ENCODE measurements at places on chromosomes 5 and 9. TPM values are rescaled to one million over a fixed set of nuclear protein-coding genes. Genes with fewer than 3 reads are reported as not detected.
A peak's percentile ranks its signal among the peaks of the same experiment; 100 is the strongest.

Gene EFNA5
- not detected for total RNA-seq

Gene NRARP
- 2.1 TPM for total RNA-seq

Gene SLC1A3
- 0.16 TPM for total RNA-seq

Gene PCDHGA12
- 0.07 TPM for total RNA-seq

Gene CDH9
- not detected for total RNA-seq

Gene SLC23A1
- total RNA-seq = 0.43 TPM

Gene ASPN
- not detected for total RNA-seq

Gene CXCL14
- total RNA-seq = not detected

GRCh38 chr9:135255033-135255840, 167.8 kb downstream of the OLFM1 start:
- DNase-seq = no peak

- peak; percentile 83 for DNase-seq
Observed at GRCh38 chr5:172958331-172959046, 735 bp upstream of the RPL26L1 start.

GRCh38 chr9:120659676-120660075, 54.6 kb downstream of the MEGF9 start:
- DNase-seq = no peak

- peak; percentile 64 for DNase-seq
Observed at GRCh38 chr5:96601715-96602244, 60.4 kb upstream of the CAST start.

GRCh38 chr9:117021906-117022305, 334.8 kb downstream of the TRIM32 start:
- no peak for DNase-seq

- DNase-seq = no peak
Observed at GRCh38 chr5:68924481-68925145, 169.2 kb upstream of the SLC30A5 start.

DNA sequence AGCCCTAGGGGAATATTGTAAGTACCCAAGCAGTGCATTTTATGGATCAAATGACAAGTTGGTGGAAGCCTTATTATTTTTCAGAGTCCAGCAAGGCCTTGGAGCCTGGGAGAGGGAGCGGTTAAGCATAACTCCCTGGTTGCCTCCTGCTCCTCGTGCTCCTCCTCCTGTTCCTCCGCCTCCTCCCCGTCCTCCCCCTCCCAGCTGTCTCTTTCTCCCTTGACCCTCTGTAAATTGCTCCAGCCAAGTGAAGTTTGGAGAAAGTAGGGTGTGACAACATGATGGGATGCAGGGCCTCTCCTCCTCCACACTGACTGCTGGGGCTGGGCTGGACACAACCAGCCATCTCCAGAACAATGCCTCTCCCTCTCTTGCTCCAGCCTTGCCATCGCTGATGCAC, 586.9 kb downstream of the CCDC171 start:
- no peak for DNase-seq

DNA sequence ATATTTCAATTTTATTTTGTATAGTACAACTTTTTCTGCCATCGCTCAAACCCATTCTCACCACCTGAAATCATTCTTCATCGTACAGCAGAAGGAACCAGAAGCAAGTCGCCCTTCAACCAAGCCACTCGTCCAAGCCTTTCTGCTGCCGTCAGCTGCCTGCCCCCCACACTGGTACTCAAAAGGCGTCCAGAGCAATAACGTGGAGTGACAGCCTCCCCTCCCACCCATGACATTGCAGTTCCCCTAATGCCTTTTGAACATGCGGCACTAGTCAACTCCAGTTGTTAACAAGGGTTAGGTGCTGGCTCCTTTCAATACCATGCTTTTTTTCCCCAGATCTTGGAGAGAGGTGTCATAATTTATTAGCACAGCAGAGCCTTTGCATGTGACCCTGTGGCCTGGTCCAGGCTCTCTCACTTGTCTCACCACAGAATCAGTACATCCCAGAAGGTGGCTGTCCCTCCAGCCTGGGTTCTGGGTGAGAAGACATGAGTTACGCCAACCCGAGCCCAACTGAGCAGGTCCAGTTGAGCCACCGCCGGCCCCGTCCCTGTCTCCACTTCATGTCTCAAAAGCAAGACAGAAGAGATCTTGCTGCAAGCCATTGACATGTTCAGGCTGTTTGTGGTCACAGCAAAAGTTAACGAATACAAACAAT, 20.4 kb upstream of the MED10 start:
- DNase-seq = no peak

DNA sequence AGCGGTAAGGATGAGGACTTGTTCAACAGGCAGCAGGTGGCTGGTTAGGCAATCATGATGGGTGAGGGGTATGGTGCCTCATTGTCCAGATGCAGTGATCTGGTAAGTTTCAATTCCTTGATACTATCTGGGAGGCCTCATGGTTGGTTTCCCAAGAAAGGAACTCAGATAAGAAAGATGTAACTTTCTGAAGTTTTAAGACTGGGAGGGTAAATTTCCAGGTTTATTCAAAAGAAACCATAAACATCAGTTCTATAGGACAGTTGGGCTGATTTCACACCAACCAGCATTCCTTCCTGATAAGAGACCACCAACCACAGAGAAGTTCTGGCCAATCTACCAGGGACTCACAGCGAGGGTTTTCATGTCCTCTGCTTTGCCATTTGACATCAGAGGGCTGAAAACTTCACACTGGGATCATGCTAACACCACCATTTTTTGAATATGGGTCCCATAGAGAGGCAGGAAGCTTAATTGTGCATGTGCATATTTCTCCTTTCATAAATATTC, 773 bp upstream of the AGGF1 start:
- DNase-seq = no peak

DNA sequence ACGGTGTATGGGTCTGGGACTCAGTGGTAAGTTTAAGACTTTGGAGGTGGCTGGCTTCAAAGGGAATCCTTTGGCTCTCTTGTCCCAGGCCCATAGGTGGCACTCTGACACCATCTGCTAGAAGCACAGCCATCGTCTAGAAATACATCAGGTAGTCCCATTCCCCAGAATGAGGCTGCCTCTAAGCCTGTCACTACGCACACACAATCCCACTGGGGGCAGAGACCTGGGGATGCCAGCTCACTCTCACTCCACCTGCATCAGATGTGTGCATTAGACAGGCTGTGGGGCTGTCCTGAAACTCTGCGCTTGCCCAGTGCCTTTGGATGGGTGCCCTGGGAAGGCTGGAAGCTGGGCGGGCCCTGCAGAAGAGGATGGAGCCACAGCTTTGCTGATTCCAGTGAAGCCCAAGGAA, 127.5 kb upstream of the PANK3 start:
- DNase-seq = peak; percentile 68

GRCh38 chr5:170587808-170588207, 84.0 kb downstream of the KCNIP1 start:
- no peak for DNase-seq

DNA sequence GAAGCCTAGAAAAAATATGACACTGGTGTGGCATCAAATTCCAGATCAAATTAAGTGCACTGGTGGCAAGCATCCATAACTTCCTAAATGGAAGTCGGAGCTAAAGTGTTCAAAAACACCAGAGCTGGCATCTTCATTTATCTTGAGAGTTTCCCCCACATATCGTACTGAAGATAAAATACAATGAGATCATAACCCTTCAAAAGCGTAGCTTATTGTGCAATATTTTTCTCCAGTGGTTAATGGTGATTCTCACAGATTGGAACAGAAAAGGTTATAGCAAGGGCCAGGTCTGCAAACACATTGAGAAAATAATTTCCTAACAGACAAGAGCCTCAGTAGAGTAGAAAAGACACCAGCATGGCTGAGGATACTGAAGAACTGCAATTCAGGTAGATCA, 147.6 kb downstream of the SEMA5A start:
- no peak for DNase-seq

DNA sequence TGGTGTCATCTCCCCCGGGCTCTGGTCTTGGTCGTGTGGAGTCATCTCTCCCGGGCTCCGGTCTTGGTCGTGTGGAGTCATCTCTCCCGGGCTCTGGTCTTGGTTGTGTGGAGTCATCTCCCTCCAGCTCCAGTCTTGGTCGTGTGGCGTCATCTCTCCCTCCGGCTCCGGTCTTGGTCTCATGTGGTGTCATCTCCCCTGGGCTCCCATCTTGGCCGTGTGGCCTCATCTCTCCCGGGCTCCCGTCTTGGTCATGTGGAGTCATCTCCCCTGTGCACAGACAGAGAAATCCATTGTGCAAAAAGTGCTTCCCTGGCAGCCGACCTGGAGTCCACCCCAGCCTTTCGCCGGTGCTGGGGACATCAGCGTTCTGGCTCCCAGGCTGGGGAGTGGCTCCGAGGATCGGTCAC, 91.1 kb upstream of the CACNA1B start:
- DNase-seq = no peak

GRCh38 chr5:170640731-170641588, 137.1 kb downstream of the KCNIP1 start:
- DNase-seq = no peak

DNA sequence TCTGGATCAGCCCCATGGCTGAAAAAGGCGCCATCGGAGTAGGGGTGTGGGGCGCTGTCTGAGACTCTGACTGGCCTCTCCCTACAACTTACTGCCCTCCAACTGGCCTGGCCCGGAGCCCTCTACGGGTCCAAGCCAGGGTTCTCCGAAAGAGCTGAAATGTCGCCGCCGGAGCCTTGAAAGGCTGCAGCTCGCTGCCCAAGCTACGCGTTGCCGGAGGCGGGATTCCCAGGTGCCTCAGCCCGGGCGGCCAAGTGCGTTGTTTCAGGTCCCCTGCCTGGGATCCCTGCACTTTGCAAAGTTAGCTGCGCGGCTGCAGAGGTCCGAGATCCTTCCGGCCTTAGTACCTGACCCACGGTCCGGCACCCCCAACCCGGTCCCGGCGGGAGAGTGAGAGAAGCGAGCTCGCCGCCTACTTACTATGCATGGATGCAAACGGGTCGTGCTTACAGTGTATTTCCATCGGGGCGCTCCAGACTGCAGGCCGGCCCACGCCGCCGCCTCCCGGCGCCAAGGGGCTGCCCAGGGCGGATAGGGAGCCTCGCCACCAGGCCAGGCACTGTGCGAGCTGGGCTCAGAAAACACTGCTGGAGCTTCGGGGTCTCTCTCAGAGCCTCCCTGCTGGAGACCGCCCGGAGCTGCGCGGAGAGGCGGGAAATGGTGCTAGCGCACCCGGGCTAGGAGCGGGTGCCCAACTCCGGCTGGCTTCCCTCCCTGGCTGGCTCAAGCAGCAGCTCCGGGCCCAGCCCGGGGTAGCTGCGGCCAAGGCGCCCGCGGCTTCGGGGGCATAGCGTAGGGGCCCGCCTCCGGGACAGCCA, 7.7 kb downstream of the PAX5 start:
- peak; percentile 30 for DNase-seq

GRCh38 chr5:91006713-91007112, 376.4 kb downstream of the ARRDC3 start:
- DNase-seq = no peak

DNA sequence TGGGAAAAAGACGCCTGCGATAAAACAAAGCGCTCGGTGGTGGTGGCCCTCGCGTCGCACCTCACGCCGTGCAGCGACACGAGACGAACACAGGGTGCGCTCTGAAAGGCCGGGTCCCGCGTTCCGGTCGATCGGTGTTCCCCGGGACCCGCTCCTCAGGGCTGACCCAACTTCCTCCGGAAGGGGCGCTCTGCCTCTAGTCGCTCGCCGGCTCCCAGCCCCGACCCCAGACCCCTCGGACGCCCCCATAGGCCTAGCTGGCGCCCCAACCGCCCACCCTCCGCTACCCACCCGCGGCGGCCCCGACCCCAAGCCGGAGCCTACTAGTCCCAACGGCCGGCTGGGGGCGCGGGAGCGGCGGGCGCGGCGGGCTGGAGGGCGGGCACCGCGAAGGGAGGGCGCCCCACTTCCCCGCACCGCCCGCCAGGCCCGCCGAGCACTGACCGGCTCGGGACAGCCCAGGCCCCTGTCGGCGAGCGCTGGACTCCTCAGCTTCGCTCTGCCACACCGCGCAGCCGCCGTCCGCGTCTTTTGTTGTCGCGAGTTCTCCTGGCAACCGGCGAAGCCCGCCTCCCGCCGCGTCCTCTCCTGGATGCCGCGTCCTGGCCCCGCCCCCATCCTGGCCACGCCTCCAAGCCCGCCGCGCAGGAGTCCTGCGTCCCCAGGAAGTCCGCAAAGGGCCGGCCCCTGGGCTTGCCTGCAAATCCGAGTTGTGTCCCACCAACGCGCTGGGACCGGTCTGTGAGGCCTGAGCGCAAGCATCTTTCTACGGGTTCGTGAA, at the start of gene KIF27:
Gene KIF27, minus strand, starts transcription at position 506 of the 781 bp plus-strand sequence. CDS start 5,841 bp downstream, outside the sequence.
- peak; percentile 98 for DNase-seq

GRCh38 chr9:14096258-14096922, 217.6 kb downstream of the NFIB start:
- DNase-seq = no peak

GRCh38 chr5:125106881-125107280, 360.4 kb upstream of the ZNF608 start:
- no peak for DNase-seq

DNA sequence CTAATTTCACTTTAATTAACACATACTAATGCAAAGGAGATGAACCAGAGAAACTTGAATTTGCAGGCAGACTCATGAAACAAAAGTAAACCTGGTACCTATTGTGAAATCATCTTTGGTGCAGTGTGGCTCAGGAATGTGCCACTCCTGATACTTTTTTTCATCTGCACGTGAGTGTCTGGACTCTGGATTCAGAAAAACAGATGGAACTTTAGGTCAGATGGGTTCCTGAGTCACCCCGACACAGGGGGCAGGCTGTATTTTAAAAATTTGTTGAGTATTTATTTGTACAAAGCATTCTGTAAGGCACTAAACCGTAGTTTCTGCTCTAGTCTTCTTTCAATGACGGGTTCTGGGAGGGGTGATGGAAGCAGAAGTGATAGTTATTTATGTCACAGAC, 52.2 kb upstream of the TUT7 start:
- DNase-seq = no peak

GRCh38 chr5:34697308-34698108, 41.4 kb downstream of the RAI14 start:
- DNase-seq = no peak

- peak; percentile 37 for DNase-seq
Observed at GRCh38 chr9:93577078-93577974, 942 bp downstream of the PHF2 start.

GRCh38 chr9:75086541-75087288, 1.2 kb downstream of the NMRK1 start:
- peak; percentile 42 for DNase-seq

DNA sequence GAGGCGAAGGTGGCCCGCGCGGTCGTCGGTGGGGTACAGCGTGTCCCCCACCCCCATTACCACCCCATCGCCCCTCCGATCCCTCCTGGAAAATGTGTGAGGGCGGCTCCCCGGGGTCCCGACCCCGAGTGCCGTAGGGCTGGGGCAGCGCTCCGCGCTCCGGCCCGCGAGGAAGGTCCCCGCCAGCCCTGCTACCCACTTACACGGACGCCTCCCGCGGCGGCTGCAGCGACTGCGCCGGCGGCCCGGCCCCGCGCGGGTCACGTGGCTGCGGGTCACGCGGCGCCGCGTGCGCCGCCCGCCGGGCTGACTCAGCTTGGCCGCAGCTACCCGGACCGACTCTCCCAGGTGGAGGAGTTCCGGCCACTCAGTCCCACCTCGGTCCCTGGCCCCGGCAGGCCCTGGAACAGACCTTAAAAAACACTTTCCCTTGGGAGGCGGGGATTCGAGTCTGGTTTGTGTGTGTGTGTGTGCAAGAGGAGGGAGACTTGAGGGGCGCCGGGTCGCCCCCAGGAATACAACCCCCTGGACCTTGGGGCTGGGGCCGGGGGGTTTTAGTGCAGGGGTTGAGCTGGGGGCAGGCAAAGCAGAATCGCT, at the start of gene GNPDA1:
Gene GNPDA1, minus strand, starts transcription at position 236 of the 597 bp plus-strand sequence. CDS start 992 bp downstream, outside the sequence.
- DNase-seq = peak; percentile 82

All from activated CD4-positive, alpha-beta T cell treated with anti-CD3 and anti-CD28 coated beads for 36 hours (primary cell).